ENCODE measurements at places on chromosomes 1 and 21. TPM values are rescaled to one million over a fixed set of nuclear protein-coding genes. Genes with fewer than 3 reads are reported as not detected.
A peak's percentile ranks its signal among the peaks of the same experiment; 100 is the strongest.

GRCh38 chr1:24886241-24886640 is 43.8 kb downstream of the RUNX3 start:
- no peak for DNase-seq

DNA sequence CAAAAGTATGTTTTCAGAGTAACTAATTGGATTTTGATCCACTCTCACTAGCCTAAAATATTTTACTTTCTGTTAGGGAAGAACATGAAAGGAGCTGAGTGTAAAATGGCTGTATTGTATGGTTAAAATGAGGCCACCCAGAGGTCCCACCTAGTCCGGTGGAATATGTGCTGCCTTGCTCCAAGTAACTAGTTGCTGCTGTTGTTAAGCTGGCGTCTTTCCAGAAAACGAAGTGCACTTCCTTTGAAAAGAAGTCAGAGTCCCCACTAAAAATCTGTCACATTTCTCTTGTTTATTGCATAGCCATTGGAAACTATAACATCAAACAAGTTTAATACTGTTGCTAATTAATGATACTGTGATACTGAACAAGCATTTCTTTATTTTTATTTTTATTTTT is 3.2 kb downstream of the SLC25A33 start:
- DNase-seq = no peak

DNA sequence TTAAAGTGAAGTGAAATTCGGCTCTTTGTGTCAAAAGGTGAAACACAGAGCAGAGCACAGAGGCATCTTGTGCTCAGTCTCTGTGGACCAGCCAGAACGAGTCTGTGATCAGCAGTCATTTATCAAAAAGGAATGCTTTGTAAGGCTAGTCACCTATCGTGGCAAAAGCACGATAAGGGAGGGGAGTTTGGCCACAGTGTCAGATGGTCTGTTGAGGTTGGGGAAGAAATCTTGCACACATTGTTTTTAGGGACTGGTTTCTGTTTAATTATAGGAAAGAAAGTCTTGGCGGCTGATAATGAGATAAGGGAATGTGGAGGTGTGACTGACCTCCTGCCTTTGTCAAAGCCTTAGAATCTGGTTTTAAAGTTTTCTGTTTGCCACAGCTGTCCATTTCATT is 58.2 kb upstream of the KIAA1614 start:
- no peak for DNase-seq

DNA sequence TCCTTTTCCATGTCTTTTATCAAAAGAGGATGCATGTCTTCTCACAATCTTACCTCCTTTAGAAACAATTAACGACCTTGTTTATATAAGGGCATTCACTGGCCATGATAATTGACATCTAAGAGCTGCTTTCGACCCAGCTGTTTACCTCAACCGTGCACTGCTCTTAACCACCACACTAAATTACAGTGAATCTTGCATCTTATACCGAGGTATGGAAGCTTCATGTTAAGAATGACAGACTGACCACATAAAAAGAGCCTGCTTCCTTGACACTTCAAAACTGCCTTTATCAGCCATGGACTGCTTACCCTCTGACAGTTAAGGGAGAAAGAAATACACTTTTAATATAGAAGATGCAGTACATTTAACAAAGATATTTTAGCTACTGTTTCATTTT is 301.7 kb upstream of the LYPLAL1 start:
- no peak for DNase-seq

GRCh38 chr1:9615316-9616063 is 26.8 kb downstream of the TMEM201 start:
- no peak for DNase-seq

- no peak for DNase-seq
These were observed 12.2 kb downstream of the ADAMTS5 start for GRCh38 chr21:26954662-26955121.

DNA sequence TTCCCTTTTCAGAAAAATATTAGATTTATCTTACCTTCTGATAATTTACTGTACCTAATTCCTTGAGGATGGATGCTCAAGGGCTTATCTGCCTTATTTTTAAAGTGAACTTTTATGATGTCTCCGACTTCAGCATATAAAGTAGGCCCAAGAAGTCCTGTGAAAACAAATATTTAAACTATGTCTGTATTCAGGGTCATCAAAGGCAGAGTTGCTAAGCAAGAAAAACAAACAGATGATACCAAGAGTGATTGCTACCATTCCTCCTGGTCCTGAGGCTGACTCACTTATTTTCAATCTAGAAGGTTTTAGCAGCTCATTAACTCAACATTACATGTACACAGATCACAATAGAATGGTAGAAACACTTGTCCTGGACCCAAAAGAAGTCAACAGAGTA is 14.1 kb downstream of the F5 start:
- no peak for DNase-seq

- DNase-seq = no peak
These were observed 33.9 kb downstream of the PCNT start for GRCh38 chr21:46357684-46358425.

DNA sequence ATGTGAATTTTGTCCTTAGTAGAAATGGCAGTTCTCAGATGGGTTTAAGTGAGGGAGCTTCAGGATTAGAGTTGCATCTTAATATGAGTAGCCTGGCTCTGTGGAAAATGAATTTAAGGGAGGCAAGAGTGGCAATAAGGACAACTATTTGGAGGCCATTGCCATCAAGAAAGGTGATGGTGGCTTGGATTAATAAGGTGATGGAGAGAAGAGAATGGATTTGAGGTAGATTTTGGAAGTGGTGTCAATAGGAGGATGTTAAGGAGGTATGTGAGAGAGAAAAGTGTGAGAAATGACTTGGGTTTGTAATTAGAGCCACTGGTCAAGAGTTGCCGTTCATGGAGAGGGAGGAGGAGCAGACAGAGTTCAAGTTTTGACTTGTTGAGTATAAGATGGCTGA is 16.3 kb downstream of the CLIC4 start:
- no peak for DNase-seq

- peak; percentile 59 for DNase-seq
These were observed 3.2 kb downstream of the MYBPH start for GRCh38 chr1:203172184-203173010.

DNA sequence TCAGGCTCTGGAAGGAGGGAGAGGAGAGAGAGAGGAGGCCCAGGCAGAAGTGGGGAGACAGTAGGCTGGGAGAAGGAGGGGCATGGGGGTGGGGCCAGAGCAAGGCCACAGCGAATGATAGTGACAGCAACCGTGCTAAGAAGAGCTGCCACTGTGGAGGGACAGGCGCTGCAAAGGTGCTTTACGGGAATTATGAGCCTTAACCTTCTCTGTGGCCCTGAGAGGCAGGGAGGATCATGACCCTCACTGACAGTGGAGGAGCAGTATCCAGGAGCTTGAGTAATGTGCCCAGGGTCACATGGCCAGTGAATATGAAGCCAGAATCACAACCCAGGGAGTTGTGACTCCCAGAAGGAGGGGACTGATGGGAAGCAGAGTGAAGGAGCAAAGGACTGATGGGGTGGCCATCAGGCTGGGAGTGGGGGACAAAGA is 53.4 kb upstream of the RPL11 start:
- no peak for DNase-seq

DNA sequence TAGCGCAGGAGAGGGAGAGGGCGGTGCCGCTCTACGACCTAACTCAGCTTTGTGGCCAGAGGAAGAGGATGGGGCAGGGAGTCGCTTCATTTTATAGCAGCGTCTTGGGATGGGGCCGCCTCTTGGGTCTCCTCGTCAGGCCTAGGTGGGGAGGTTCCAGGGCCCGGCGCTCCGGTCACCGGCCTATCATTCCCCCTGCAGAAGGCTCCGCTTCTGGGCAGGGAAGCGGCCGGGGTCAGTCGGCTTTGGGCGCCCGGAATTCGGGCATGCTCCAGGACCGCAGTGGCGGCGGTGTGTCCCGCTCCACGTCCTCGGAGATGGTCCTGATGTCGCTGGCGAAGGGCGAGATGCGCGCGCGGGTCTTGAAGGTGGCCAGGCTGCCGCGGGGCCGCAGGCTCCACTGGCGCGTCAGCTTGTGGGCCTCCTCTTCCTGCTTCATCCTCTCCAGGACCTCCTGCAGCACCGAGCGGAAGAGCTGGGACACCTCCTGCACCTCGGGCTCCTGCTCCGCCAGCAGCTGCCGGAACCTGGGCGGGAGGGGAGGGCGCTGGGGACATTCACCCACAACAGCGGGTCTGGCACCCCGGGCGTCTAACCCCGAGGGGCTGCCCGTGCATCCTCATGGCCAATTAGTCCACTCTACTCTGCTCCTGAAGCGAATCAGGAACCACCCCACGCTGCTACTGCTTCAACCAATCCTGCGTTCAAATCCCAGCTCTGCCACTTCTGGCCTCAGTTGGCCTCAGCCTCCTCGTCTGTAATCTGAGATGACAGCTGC is 13.0 kb downstream of the RD3 start:
- no peak for DNase-seq

DNA sequence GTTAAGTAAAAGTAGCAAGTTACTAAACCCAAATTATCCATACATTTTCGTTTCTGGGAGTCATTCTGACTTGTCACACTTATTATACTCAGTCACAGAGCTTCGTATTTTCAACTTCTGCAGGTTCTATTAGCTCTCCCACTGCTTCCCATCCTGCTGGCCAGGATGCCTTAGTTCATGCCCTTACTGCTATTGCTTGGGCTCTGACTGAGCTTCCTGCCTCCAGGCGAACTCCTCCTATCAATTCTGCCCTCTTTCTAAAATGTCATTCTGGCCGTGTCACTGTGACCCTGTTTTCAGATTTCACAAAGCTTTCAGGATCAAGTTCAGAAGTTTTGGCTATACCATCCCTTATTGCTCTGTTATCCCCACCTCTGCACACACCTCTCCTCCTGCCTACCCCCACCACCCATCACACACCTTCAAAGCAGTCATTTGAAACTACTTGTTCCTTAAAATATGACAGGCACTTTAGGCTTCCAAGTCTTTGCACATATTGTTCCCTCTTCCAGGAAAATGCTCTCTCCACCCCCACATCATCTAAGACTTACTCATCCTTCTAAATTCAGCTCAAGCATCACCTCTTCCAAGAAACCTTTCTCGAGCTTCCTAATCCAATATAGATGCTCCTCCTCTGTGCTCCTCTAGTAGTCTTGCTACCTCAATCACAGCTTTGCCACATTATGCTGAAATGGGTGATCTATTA is 278.0 kb downstream of the BRINP2 start:
- DNase-seq = no peak

GRCh38 chr1:23720256-23720995 is 22.8 kb upstream of the ELOA start:
- no peak for DNase-seq

GRCh38 chr1:13620825-13621224 is 37.2 kb downstream of the PDPN start:
- DNase-seq = no peak

GRCh38 chr21:37915941-37916309 is 332 bp downstream of the KCNJ6 start:
- no peak for DNase-seq

GRCh38 chr1:211761400-211761799 is 69.2 kb downstream of the LPGAT1 start:
- no peak for DNase-seq

DNA sequence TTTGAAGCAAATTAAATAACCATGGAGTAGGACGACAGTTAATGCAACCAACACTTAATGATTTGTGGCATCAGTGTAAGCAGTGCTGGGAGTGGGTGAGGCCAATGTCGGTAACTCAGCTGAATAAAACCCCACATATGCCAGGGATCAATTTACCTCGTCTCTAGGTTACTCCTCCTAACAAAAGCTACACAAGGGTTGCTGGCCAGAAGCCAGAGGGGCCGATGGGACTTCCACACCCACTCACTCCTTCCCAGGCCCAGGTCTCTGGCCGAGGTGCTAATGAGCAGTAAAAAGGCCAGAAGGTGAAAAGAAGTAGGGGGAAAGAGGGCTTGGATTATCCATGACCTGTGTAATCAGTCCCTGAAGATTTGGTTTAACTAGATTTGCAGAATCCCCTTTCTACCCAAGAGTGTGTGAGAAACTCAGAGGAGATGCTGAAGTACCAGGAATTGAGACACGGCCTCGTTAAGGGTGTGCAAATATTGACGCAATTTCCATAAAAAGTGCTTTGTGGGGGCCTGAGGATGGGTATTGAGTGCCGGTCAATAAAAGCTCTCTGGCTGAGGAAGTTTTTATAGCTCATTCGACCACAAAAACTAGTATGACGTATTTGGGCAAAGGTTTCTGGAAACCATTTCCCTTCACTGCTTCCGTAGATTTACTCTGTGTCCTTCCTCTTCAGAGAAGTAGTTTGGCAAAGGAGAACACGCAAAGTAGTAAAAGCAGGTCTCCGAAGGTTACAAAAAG is 145.5 kb downstream of the TBX15 start:
- DNase-seq = no peak

DNA sequence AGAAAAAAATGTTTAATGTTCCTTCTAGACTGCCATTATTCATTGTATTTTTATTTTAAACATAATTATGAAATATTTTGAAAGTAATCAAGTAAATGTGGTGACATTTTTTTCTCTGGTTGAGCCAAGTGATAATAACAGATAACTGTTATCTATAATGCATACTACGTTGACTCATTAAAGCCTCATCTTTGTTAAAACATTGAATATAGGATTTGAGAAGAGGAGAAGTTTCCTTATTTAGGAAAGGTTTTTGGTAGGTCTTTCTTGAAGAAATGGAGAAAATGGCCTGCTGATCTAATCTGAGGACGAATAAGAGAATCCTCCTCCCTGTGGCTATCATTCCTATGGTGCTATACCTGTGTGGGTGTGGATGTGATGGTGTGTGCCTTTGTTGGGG is 89.0 kb downstream of the NFIA start:
- DNase-seq = no peak

GRCh38 chr1:11691302-11691914 is at the start of gene DRAXIN:
TSS of gene DRAXIN (plus strand) at chr1:11691710. CDS start at chr1:11706259, 14,549 bp downstream.
- DNase-seq = no peak

- no peak for DNase-seq
These were observed 9.9 kb upstream of the PAQR6 start for GRCh38 chr1:156257711-156258110.

- no peak for DNase-seq
These were observed 12.6 kb downstream of the CD2 start for GRCh38 chr1:116766616-116767469.

Gene ABCG1
- total RNA-seq = 10.6 TPM

Gene CKS1B
- total RNA-seq = 44.6 TPM

Gene HSD17B7
- total RNA-seq = 10.2 TPM

Gene KLHDC7A
- total RNA-seq = 0.98 TPM

Gene SLC44A3
- total RNA-seq = 10.5 TPM

Gene PCP4L1
- 2.0 TPM for total RNA-seq

Gene ANKRD45
- total RNA-seq = 0.33 TPM

Gene CELA2B
- not detected for total RNA-seq

Gene TTC34
- 0.66 TPM for total RNA-seq

Gene KIF2C
- 0.98 TPM for total RNA-seq

Gene OR2L5
- total RNA-seq = not detected

Gene PYHIN1
- total RNA-seq = 2.5 TPM

Gene ATP5PO
- total RNA-seq = 170 TPM

Gene TFF3
- 108 TPM for total RNA-seq

Gene WDR64
- not detected for total RNA-seq

Gene CD1D
- 0.96 TPM for total RNA-seq

Measured in breast epithelium (tissue), 4 donors.